Stimulated activated naive CD8-positive, alpha-beta T cell treated with anti-CD3 and anti-CD28 coated beads, Interleukin-15, Interleukin-2, amounts not matched to agents 100 U/mL and 50 U/mL, for 24 hours (primary cell): ENCODE measurements at places on chromosomes 2 and 18.

GRCh38 chr2:193895226-193895625 lies 1700.5 kb upstream of the TMEFF2 start:
- DNase-seq: no peak

- no peak for DNase-seq
Measured at GRCh38 chr2:25177211-25177611, 8.8 kb upstream of the POMC start.

DNA sequence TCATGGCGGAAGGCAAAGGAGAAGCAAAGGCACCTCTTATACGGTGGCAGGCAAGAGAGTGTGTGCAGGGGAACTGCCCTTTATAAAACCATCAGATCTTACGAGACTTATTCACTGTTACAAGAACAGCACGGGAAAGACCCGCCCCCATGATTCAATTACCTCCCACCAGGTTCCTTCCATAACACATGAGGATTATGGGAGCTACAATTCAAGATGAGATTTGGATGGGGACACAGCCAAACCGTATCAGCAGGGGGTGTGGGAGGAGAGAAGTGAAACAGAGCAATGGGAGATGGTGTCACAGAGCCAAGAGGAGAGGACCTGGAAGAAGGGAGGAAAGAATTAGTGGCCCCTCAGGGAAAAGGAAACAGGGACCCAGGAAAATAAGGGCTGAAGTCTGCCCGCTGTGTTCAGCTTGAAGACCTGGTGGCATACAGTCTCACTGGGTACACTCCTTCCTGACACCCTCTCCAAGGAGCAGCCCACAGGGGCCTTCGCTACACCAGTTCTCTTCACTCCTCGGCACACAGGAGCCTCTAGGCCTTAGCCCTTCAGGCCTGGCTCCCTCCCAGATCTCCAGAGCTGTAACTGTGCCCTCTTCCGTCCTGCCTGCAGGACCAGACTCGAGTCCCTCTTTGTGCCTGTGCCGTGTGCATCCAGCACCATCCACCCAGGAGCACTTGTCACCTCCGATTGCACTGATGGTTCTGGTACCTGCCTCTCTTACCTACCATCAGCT lies 262.1 kb downstream of the EIPR1 start:
- no peak for DNase-seq

GRCh38 chr2:72220170-72220569 lies 72.5 kb upstream of the CYP26B1 start:
- no peak for DNase-seq

- no peak for DNase-seq
Measured at GRCh38 chr18:40250236-40250635, 1704.8 kb upstream of the PIK3C3 start.

- DNase-seq: no peak
Measured at GRCh38 chr18:7482342-7482741, 84.8 kb upstream of the PTPRM start.
